ENCODE measurements at places on chromosomes 5 and 9.

DNA sequence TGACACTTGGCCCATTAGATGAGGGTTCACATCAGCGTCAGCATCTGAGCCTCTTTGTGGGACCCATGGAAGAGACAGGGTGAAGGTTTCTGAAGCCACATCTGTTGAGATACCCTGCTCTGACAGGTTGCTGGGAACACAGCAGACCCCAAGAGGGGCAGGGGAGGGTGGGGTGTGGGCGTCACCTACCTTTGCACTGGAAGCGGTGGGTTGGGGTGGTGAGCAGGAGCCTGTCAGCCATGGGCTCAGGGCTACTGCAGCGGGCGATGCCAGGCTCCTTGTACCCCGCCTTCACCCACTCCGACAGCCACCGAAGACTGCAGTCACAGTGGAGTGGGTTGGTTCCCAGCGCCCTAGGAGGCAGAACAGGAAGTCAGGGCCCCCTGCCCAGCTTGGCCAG, 131.5 kb upstream of the PANK3 start:
- DNase-seq, result no peak

DNA sequence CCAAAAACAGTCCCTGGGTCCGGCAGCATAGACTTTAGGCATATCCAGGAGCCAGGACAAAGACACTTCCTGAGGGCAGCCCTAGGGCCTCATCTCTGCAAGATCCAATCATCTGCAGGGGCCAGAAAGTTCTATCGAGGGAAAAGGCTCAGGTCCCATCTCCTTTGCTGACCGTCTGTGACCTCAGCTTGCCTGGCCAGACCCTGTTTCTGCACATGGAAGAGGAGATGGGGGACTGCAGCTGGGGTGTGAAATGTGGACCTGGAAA, 51.0 kb upstream of the FCN1 start:
- no peak for DNase-seq

GRCh38 chr5:10762776-10763500, 1.9 kb upstream of the DAP start:
- DNase-seq, result peak; percentile 38

DNA sequence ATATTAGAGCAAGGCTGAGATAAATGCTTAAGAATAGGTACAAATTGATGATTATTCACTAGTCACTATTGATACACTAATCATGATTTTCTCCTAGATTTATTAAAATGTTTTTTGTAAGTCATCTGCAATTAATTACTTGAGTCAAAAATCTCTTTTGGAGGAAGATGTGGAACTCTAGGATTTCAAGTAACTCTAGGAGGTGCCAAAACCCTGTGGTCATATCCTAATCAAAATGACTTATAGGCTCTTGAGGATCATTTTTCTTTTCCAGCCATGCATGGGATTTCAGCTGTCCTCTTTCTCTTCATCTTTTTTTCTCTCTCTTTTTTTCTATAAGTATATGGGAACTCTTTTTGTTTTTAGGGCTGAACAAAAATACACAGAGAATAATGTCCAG, 141.8 kb upstream of the CD180 start:
- peak; percentile 50 for DNase-seq

GRCh38 chr9:125243792-125244260, 2.7 kb upstream of the HSPA5 start:
- no peak for DNase-seq

DNA sequence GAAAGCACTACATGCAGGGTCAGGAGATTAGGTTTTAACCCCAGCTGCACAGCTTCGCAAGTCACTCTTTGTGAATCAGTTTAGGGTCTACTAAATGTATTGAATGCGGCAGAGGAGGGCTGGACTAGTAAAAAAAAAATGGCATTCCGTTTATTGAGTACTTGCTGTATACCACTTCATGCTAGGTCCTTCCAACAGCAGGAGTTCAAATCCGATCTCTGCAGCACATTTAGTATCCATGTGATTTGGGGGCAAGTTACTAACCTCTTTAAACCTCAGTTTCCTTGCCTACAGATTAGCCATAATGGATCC, 204.4 kb downstream of the SNCAIP start:
- DNase-seq, result no peak

- DNase-seq, result no peak
Observed at GRCh38 chr9:76751001-76751400, 13.2 kb upstream of the PCA3 start.

DNA sequence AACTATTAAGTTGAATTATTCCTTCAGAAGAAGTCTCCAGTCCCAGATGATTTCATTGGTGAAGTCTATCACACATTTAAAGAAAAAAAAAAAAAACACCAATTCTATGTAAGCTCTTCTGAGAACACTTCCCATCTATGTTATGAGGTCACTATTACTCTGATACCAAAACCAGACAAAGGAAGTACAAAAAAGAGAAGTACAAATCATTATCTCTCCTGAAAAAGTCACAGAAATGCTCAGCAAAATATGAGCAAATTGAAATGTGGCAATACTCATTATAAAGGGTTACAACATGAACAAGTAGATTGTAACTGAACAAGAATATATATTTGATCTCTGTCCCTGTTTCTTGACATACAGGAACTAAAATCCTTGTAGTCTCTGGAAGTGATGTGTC, 280.4 kb downstream of the TLE1 start:
- no peak for DNase-seq

- DNase-seq, result no peak
Observed at GRCh38 chr5:32802764-32803163, 91.6 kb downstream of the NPR3 start.

GRCh38 chr5:5756762-5757161, 334.3 kb downstream of the ICE1 start:
- no peak for DNase-seq

DNA sequence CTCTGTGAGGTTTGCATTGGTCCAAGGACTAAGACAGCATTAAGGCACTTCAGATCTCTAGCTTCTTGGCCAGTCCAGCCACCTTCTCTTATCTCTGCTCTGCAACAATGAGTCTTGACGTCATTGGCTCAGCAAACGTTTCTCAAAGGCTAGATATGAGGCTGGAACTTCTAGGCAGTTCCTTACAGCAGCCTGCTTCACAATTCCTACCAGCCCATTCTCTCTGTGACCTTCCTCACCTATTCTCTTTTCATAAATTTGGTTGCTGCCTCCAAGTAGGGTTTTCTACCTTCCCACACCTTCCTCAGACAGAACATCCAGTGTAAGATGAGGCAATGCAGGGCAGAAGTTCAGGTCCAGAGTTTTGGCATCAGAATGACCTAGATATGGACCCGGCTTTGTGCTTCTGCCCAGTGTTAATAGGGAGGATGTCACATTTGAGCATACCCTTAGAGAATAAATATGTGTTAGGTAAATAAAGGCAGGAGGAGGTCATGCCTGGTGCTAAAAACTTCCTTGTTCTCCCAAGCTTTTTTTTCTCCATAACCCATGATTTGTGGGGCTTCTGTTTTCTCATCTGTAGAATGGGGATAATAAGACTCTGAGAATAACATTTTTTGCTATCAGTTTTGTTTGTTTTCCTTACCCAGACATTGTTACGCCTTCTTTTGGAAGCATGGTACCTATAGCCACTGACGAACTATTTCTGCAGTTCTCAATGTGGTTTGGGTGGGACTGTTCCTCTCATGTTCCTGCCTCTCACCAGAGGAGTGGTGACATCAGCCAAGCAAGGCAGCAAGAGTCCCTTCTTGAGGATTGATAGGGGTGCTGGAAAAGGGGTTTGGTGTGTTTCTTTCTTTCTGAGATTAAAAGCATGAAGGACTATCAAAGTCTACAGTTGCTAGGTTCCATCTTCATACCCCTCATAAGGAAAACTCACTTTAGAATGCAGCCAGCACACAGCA, 220.6 kb upstream of the TRIM32 start:
- no peak for DNase-seq

- DNase-seq, result no peak
Observed at GRCh38 chr9:69141851-69142250, 32.2 kb upstream of the TJP2 start.

- peak; percentile 1 for DNase-seq
Observed at GRCh38 chr5:24222876-24223275, 421.9 kb downstream of the CDH10 start.

DNA sequence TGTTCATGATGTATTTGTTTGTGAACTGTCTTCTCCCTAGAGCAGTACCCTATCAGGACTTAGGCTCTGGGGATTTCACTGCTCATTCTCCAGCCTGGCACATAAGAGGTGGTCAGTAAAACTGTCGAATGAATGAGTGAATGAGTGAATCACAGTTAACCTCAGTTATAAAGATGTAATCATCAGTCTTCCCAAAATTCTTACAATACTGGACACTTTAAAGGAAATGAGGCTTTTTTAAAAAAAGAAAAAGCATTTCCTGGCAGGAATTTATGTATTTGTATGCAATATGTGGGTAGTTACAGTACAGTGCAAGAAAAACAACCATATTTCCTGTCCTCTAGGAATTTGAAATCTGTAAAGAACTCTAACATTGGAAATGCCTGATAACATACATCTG, 59.6 kb downstream of the RAI14 start:
- no peak for DNase-seq

DNA sequence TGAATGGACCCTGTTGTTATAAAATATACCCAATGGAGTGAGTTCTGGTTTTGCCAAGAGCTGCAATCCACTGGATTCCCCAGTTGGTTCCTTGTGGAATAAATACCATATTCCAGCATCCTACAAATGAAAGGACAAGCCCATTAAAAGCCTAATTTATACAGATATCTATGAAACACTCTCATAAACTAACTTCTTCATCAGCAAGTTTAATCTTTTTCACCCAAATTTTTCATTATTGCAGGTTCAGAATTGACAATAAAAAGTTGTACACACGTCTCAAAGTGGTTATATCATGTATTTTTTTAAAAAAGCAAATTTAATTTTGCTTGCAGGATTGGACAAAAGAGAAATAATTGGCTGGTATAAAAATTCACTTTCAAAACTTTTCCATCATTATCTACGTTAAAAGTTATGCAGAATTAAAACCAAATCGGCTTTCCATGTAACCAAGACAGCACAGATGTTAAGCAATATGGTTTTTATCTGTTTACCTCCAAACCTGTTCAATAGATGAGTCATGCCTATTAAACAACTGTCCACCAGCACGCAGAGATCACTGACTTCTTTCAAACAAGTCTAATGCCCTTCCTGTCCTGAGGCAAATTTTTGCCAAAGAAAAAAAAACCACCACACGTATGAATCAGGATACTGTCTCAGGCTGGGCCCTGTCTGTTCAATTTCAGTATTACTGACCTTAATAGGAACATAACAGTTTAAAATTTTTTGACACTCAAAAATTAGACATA, 42.5 kb downstream of the CEMIP2 start:
- peak; percentile 92 for DNase-seq

DNA sequence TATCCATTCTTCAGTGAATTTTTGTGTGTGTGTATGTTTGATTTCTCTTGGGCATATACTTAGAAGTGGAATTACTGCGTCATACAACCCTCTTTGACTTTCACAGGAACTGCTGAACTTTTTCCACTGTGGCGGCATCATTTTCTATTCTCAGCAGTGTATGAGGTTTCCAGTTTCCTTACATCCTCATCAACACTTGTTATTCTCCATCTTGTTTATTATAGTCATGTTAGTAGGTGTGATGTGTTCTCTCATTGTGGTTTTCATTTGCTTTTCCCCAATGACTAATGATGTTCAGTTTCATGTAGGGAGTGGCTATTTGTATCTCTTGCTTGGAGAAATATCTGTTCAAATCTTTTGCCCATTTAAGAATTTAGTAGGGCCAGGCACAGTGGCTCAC, 2.6 kb downstream of the ZNF79 start:
- no peak for DNase-seq

DNA sequence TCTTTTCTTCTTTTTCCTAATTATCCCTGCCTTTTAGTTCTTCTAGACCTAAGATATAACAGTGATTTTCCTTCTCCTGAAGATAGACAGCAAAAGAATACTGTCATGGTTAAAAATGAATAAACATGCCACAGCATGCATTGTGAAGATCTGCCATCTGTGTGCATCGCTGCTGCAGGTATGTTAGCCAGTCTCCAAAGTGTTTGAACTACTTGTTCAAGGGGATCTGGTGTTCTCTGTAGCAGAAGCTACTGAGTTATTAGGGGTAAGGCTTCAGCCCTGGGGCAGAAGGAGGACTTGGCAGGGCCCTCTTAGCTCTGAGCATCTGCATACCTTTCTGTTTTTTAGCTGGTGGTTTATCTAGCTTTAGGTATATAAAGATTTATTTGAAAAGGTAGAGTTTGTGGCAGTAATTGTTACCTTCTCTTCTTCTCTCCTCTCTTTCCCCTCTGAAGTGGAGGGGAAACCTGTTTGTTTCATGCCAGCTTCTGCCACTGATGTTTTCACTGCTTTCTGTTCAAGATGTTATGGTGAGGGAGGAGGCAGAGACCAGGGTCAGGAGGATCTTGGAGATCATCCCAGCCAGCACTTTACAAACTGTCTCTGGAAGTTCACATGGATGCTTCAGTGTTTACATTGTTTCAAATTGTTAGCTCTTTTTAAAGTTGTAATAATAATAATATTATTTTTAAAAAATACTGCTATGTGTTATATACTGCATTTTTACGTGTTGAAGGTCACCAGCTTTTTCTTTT, 25.2 kb downstream of the GALNT10 start:
- DNase-seq, result no peak
